ENCODE measurements at places on chromosomes 7 and 10.

DNA sequence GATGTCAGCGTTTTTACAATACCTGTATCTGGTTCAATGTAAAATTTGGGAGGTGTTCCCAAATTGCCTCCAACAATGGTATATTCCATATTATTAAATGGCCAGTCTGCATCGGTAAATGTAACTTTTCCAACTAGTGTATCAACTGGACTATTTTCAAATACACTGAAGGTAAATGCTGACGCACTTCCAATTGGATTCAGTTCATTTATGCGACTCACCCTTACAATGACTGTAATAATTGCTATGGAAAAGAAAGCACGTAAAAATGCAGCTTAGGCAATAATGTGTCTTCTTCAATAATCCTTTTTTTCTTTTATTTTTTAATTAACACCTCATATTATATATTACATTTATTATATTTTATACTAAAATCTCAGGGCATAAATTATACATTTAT, 209.1 kb downstream of the HGF start:
- no peak overlapping the region for H3K27ac ChIP-seq
- H3K4me1 ChIP-seq, result no peaks in the 10 kb centered on the region
- H3K36me3 ChIP-seq, result no peaks in the 10 kb centered on the region
- no peaks in the 10 kb centered on the region for H3K27me3 ChIP-seq
- no peak for DNase-seq
- H3K4me3 ChIP-seq, result no peak overlapping the region

DNA sequence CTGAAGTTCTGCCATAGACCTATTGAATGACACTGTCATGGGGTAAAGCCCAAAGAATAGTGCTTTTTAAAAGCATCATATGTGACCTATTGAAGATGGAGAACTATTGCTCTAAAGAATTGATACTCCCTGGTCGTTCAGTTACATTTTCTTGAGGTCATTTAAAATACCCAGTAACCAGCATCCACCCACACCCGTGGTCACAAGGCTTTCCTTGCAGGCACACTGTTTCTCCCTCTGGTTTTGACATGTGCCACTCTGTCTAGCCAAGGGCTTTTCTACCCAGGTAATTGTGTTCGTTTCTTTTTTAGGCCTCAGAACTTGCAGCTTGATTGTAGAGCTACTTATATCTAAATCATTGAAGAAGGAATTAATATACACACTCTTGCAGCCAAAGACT, 68.3 kb upstream of the LYZL2 start:
- no peak overlapping the region for H3K4me3 ChIP-seq
- H3K36me3 ChIP-seq, result no peaks in the 10 kb centered on the region
- no peaks in the 10 kb centered on the region for H3K27me3 ChIP-seq
- no peak overlapping the region for H3K27ac ChIP-seq
- no peaks in the 10 kb centered on the region for H3K4me1 ChIP-seq
- DNase-seq, result no peak

DNA sequence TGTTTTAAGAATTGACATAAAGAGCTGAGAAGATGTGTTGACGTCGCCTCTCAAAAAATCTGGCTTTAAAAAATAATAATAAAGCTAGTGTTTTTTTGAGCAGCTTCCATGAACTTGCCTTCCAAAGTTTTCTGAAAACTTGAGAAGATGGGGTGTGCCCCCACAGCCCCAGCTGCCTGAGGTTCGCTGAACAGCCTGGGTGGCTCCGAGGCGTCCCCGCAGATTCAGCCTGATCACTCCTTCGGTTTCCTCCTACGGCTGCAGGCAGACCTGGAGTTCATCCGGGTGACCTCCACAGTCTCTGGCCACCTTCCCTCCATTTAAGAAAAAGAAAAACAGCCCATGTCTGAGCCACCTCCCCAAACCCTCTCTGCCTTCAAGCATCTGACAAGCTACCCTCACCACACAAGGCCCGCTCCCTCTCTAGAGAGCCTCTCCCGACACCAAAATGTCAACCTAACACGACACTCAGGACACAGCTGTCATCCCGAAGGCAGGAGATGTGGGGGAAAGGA, 177.8 kb downstream of the PTPRN2 start:
- no peaks in the 10 kb centered on the region for H3K36me3 ChIP-seq
- no peaks in the 10 kb centered on the region for H3K27me3 ChIP-seq
- no peak overlapping the region for H3K27ac ChIP-seq
- H3K4me3 ChIP-seq, result no peak overlapping the region
- DNase-seq, result no peak
- H3K4me1 ChIP-seq, result no peaks in the 10 kb centered on the region

DNA sequence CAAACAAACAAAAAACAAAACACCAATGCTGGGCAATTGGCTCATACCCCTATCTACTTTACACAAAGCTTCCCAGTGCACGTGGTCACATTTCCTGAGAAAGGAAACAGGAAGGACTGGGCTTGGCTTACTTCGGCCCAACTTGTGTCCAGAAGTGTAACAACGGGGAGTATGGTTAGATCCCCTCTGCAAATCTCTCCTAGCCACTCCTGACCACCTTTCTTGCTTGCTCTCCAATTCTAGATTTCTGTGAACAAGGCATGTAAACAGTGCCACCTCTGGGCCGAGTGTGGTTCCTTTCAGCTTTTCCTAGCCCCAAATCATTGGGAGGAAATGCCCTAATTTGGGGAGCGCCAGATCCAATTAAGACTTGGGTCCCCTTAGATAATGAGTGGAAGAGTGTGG, 21.0 kb upstream of the FRAT2 start:
- no peak overlapping the region for H3K4me3 ChIP-seq
- no peaks in the 10 kb centered on the region for H3K27me3 ChIP-seq
- H3K27ac ChIP-seq, result no peak overlapping the region
- no peak for DNase-seq
- H3K36me3 ChIP-seq, result peaks cover 19% of the 10 kb centered on the region
